Sciatic nerve (tissue), 2 donors: ENCODE measurements at places on chromosomes 4 and X. TPM values are rescaled to one million over a fixed set of nuclear protein-coding genes. Genes with fewer than 3 reads are reported as not detected.

DNA sequence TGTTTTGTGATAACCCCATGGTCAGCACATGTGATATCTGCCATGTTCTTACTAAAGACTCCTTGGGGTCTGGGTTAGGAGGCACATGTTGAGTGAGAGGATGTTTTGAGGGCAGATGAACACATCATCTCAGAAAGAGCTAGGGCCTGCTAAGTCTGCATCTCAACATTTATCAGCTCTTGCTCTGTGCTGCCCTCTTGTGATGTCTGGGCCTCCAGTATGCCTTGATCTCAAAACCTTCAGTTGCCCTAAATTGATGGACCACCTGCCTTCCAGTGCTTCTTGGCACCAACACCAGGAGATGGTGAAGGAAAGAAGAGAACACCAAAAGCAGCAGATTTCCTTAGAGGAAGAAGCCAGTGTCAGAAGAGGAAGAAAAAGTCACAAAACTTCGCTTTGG, 22.5 kb downstream of the MID1 start:
- DNase-seq, result no peak

- no peak for DNase-seq
These were observed 64.8 kb upstream of the HELT start for GRCh38 chr4:184953421-184953945.

GRCh38 chr4:123444290-123444731, 47.7 kb downstream of the SPRY1 start:
- no peak for DNase-seq

DNA sequence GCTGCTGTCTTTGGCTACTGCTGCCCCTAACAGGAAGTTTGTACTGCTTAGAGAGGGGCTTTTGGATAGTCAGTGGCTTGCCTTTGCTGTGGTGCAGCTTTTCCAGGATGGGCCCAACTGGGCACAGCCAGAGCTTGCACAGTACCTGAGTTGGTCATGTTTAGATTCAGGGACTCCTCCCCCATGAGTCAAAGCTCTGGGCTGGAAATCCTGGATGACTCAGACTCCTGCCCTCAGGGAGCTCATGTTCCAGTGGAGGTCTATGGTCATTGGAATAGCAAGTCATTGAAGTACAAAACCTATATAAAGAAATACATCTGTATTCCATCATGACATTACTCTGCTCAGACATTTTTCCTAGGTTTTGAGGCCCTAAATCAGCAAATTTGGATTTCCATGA, 66.7 kb upstream of the PJA1 start:
- no peak for DNase-seq

DNA sequence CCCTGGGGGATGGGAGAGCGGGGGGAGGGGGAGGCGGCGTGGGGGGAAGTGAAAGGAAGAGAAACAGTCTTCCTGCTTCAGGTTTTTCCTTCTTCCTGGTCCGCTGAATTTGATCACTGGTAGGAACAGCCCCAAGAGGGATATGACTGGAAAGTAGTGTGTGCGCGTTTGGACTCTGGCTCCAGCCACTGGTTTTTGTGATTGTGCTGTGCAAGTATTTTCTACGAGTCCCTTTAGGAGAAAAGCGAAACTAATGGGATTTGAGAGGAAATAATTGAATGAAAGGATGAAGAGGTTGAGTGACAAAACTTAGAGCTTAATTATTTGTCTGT, 836 bp downstream of the PRRG1 start:
- DNase-seq, result no peak

DNA sequence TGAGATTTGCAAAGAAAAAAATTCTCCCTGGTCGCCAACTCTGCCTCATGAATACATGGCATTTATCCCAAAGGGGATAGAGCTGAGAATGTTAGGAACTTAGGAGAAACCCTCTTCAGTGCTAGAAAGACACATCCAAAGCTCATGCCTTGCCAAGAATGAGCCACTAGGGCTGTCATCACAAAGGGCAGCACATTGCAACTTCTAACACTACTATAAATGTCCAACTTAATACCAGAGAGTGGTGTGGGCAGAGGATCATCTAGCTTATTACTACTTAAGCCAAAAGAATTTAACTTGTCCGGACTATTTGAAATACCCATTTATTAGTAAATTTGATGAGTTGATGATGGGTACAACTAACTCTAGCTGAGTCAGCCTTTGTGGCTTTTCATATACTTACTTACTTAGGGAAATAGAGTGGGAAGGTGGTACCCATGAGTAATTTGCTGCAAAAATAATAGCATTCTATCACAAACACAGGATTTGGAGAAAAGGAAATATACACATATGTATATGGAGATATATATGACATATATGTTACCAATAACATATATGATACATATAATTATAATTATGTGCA, 66.3 kb upstream of the GAB1 start:
- DNase-seq, result no peak

DNA sequence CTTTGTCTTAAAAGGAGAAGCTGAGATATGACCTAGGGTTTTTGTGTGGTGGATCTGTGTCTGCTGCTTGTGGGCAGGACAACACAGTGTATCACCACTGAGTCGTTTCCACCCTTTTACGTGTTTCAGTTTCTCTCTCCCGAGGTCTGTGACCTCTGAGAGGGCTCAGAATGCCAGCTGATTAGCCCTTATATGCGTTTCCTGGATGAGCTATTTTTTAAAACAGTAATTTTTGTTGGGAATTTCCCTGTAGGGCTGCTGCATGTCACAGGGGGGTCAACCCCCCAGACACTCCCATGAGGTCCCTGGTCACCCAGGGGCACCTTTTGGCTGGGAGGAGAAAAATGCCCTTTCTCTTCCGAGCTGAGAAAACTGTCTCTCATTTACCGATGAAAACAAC, 170.4 kb upstream of the CASK start:
- DNase-seq, result no peak

GRCh38 chrX:71996826-71997225, 86.2 kb downstream of the NHSL2 start:
- peak; percentile 78 for DNase-seq

Gene HSD17B13
- 1.4 TPM for total RNA-seq

Gene STPG2
- 1.5 TPM for total RNA-seq

Gene ESX1
- total RNA-seq, result not detected

Gene ARHGEF6
- total RNA-seq, result 30.4 TPM
